Neural progenitor cell (in vitro differentiated cells): ENCODE measurements at places on chromosomes 5 and 9.

- no peak for DNase-seq
Observed at GRCh38 chr5:141649056-141649688, 2.0 kb downstream of the FCHSD1 start.

- no peak for DNase-seq
Observed at GRCh38 chr5:168308976-168309598, 17.6 kb downstream of the WWC1 start.

GRCh38 chr5:149088686-149089085 lies 25.8 kb upstream of the SH3TC2 start:
- no peak for DNase-seq

- peak; percentile 91 for DNase-seq
Observed at GRCh38 chr5:110179321-110179720, 489.6 kb downstream of the MAN2A1 start.

- DNase-seq: no peak
Observed at GRCh38 chr5:34488984-34489383, 167.1 kb upstream of the RAI14 start.

- no peak for DNase-seq
Observed at GRCh38 chr5:6749026-6749716, 35.9 kb downstream of the TENT4A start.

DNA sequence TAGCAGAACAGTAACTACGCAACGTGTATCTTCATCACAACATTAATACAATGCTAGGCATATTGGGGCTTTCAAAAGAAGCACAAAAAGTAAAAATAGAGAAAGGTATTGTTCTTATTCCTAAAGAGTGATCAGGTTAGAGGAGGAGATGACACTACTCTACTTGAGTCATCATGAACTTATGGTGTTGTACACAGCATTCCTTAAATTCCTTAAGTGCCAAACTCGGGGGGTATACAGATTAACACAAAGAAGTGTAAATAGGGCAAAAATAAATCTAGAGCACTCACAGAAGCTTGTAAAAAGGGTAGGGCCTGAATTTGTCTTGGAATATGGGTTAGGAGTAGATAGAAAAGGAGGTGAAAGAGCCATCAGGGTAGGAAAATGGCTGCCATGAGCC lies 308.0 kb upstream of the DAP start:
- no peak for DNase-seq

DNA sequence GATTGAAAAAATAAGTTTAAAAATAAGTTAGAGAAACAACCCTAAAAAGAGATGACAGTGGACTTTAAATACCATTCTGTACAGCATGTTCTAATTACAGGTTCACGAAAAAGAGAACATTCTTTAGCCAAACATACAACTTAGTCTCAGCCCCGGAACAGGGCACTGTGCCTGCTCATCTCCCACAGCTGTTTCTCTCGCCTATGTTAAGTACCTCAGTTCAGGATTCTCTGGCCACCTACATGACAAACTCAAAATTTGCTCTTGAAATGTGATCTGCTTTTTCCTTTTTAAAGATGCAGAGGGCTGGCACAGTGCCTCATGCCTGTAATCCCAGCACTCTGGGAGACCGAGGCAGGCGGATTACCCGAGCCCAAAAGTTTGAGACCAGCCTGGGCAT lies 52.3 kb downstream of the MYO10 start:
- DNase-seq: no peak

DNA sequence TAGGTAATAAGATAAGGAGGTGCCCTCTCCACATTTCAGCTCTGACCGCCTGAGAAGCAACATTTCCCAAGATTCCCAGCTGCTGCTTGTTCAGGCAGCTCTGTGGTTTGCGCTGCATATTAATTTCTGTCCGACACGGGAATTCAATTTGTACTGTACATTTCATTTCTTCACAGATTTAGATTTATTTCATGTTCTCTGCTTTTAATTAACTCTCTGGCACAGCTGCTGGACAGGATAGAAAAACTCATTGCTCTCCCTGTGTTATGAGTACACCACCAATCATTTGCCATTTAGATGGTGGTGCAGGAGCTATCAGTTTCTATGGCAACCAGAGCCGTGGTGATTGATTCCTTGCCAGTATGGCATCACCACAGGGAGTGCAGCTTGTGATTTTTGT lies 558.5 kb downstream of the DMRTA1 start:
- peak; percentile 29 for DNase-seq

DNA sequence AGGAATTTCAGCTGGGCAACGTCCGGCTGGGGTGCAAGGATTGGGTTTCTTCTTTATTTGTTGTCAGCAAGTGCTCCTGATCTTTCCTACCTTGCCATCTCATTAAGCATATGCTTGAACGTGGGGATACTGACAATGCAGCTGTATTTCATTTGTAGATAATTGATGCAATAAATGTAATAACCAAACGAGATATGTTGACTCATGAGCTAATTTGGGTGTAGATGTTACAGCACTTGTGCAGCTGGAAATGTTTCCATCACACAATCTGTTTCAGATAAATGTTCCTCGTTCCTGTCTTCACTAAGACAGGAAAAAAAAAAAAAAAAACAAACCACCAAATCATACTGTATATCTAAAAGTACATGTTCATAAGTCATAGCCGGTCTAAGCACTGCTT lies 123.8 kb downstream of the DMRT2 start:
- no peak for DNase-seq

GRCh38 chr5:144121577-144121976 lies 48.9 kb downstream of the YIPF5 start:
- no peak for DNase-seq

DNA sequence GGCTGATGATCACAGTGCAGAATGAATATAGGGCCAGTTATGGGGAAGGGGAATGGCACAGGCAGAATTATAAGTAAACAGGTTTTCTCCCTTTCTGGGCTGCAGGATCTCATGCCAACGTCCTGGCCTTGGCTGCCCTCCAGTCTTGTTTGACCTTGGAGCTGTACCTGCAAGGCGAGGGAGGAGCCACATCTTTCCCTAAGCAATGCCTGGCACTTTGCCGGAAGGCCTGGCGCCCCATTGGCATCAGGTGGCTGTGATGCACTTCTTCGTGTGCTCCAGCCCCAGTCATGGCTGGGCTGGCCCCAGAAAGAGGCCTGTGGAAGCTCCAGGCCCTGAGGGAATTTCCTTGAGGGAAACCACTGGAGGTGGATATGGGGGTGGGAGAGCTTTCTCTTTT lies 16.7 kb upstream of the IQGAP2 start:
- DNase-seq: no peak

DNA sequence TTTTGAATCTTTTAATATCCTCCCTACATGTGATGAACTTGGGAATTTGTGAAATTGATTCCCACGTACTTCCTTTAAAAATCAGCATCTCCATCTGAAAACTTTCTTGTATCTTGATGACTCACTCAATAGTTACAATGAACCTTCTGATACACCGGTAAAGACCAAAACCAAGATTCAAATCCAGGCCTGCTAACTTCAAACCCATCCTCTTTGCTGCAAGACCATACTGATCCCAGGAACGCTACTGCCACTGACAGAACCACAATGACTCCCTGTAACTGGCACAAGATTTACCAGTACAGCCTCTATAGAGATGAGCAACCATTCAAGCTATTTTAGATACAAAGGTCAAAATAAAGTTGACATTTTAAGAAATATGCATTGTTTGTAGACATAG lies 332.9 kb downstream of the DNAH5 start:
- DNase-seq: no peak

- DNase-seq: no peak
Observed at GRCh38 chr5:33888587-33888986, 3.2 kb downstream of the ADAMTS12 start.

DNA sequence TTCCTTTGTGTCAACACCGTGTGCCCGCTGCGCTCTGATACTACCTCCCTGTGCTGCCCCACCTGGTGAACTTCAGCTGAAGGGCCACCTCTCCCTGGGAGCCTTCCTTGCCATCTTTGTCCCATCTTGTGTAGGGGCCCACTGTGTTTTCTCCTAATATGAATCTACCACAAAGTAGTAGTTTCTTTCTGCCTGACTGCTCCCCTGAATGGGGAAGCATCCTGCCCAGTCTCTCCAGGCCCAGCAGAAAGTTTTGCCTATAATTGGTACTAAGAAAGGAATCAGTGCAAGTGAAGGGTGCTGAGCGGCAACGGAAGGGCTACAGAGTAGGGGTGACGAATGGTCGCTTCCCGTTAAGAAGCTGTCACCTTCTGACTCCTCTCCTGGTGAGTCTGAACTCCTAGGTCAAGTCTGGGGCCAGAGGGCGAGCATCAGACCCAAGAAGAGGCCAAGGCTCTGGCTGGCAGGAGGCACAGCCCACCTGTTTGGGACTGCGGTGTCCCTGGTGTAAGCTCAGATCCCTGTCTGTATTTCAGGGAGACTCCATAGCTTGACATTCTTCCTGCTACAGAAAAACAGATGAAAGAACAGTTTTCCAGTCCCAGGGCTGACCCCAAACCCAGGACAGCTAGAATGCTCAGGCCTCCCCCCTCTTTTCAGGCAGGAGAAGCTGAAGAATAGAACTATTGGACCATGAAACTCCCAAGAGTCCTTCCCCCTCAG lies 24.1 kb downstream of the WWC1 start:
- DNase-seq: no peak

- no peak for DNase-seq
Observed at GRCh38 chr9:127368852-127369402, 28.0 kb upstream of the SLC2A8 start.

DNA sequence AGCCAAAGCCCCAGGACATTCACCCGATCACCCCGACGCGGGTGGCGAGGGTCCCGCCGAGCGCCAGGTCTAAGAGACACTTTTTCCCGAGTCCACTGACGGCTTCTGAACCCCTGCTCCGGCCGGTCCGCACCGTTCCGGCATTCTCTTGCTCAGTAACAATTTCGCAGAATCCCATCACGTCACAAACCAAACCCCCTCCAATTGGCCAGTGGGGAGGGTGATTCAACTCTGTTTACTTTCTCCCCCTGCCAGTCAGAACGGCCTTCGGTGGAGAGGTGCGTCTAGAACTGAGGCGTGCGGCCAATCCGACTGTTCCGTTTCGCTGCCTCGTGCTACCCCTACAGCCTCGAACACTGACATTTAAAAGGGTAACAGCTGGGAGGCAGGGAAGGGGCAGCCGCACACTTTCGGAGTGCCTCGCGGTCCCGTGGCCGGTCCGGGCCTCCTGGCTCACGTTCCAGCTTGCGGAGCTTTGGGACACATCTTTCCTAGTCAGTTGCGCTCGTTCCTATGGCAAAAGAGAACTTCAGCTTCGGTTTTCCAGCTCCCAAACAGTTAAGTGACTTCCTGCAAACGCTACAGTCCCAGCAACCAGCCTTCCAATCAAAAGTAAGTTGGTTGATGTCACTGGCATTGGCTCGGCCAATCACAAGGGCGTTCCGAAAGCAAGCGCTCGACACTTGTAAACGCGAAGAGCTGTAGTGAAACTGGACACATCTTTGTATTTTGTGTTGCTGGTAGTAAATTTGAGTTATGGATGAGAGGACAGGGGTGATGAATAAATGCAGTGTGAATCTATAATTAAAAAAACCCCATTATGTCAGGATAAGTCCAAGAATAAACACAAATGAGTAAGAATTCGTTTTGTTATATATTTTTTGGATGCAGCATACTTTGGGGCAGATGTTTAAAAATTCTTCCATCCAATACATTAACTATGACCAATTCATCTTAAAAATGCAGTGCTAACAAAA lies at the start of gene KLF9:
Gene KLF9 (minus strand): TSS at position 859 of the 977 bp plus-strand sequence. CDS start 1,294 bp downstream, outside the sequence.
- peak; percentile 87 for DNase-seq

- no peak for DNase-seq
Observed at GRCh38 chr9:15189481-15189880, 117.5 kb downstream of the TTC39B start.

- DNase-seq: no peak
Observed at GRCh38 chr9:3887221-3887653, 361.4 kb upstream of the RFX3 start.

GRCh38 chr9:31248156-31248555 lies 1136.3 kb upstream of the ACO1 start:
- DNase-seq: no peak

DNA sequence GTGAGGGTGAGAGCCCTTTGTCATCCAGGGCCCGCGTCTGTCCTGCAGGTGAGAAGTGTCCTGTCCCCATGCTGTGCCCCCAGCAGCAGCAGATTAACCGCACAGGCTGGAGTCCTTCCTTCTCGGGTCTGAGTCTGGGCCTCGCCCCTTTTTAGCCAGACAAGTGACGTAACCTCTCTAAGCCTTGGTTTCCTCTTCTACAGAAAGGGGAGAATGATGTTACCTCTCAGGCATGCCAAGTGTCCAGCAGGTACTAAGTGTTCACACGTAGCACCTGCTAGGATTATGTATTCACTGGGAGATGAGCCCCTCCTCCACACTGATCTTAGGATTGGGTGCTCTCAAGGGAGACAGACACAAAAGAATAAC lies 6.9 kb downstream of the NEURL1B start:
- no peak for DNase-seq
